ENCODE measurements at places on chromosomes 11 and 22. TPM values are rescaled to one million over a fixed set of nuclear protein-coding genes. Genes with fewer than 3 reads are reported as not detected.

The LIF gene
- 52.8 TPM for total RNA-seq

The DMC1 gene
- total RNA-seq, result 1.9 TPM

The NXPE2 gene
- total RNA-seq, result not detected

The SPINDOC gene
- total RNA-seq, result 24.4 TPM

The TMX2 gene
- total RNA-seq, result 63.4 TPM

The C22orf31 gene
- not detected for total RNA-seq

The CCDC87 gene
- not detected for total RNA-seq

The TUB gene
- total RNA-seq, result 1.7 TPM

The ART5 gene
- 0.52 TPM for total RNA-seq

The FGF4 gene
- not detected for total RNA-seq

The OR5B21 gene
- not detected for total RNA-seq

Measured in epithelial cell of alveolus of lung (primary cell).